ENCODE measurements at places on chromosomes 4 and X. TPM values are rescaled to one million over a fixed set of nuclear protein-coding genes. Genes with fewer than 3 reads are reported as not detected.

ESX1 gene
- not detected for total RNA-seq

SSX1 gene
- not detected for total RNA-seq

GAGE2A gene
- not detected for total RNA-seq

TMEM144 gene
- 4.0 TPM for total RNA-seq

ACE2 gene
- 0.11 TPM for total RNA-seq

DNA sequence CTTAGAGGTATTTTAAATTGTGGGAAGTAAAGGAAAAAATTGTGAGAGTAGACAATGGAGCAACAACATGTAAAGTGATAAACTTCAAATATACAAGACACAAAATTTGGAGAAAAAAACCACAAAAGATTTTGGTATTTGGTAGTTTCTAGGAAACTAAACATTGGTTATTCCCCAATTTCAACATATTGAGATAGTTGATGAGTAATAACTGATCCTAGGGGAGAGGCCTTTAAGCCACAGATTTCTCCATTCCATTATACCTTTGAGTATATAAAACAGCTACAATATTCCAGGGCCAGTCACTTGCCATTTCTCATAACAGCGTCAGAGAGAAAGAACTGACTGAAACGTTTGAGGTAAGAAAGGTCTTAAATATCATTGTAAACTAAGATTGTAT is at the start of gene FDCSP:
FDCSP (plus strand) TSS at position 301 of the 400 bp plus-strand sequence. CDS start 5,071 bp downstream, outside the sequence.
- no peak for DNase-seq
- no peaks in the 10 kb centered on the region for H3K36me3 ChIP-seq
- no peaks in the 10 kb centered on the region for H3K27me3 ChIP-seq
- no peak within 1 kb of the TSS for H3K4me3 ChIP-seq
- no peak within 1 kb of the TSS for H3K27ac ChIP-seq
- no peaks in the 10 kb centered on the region for H3K4me1 ChIP-seq

- peak overlapping the region; percentile 21 for H3K27ac ChIP-seq
- H3K36me3 ChIP-seq, result peaks cover 2% of the 10 kb centered on the region
- DNase-seq, result no peak
- peaks cover 10% of the 10 kb centered on the region for H3K4me1 ChIP-seq
- H3K4me3 ChIP-seq, result no peak overlapping the region
Measured at GRCh38 chr4:94653095-94653649, 104.6 kb upstream of the BMPR1B start.

GRCh38 chr4:4730249-4730648 is 129.2 kb upstream of the MSX1 start:
- no peak overlapping the region for H3K27ac ChIP-seq
- H3K4me1 ChIP-seq, result no peaks in the 10 kb centered on the region
- H3K36me3 ChIP-seq, result no peaks in the 10 kb centered on the region
- no peak overlapping the region for H3K4me3 ChIP-seq
- no peak for DNase-seq
- H3K27me3 ChIP-seq, result no peaks in the 10 kb centered on the region

GRCh38 chrX:39809331-39809730 is 288.4 kb downstream of the BCOR start:
- no peaks in the 10 kb centered on the region for H3K36me3 ChIP-seq
- DNase-seq, result no peak
- H3K27me3 ChIP-seq, result no peaks in the 10 kb centered on the region
- no peak overlapping the region for H3K4me3 ChIP-seq
- peak overlapping the region; percentile 50 for H3K27ac ChIP-seq
- H3K4me1 ChIP-seq, result peaks cover 7% of the 10 kb centered on the region

GRCh38 chrX:120456973-120457372 is 12.1 kb downstream of the LAMP2 start:
- H3K4me3 ChIP-seq, result no peak overlapping the region
- no peaks in the 10 kb centered on the region for H3K36me3 ChIP-seq
- no peak for DNase-seq
- H3K27ac ChIP-seq, result no peak overlapping the region
- no peaks in the 10 kb centered on the region for H3K27me3 ChIP-seq

DNA sequence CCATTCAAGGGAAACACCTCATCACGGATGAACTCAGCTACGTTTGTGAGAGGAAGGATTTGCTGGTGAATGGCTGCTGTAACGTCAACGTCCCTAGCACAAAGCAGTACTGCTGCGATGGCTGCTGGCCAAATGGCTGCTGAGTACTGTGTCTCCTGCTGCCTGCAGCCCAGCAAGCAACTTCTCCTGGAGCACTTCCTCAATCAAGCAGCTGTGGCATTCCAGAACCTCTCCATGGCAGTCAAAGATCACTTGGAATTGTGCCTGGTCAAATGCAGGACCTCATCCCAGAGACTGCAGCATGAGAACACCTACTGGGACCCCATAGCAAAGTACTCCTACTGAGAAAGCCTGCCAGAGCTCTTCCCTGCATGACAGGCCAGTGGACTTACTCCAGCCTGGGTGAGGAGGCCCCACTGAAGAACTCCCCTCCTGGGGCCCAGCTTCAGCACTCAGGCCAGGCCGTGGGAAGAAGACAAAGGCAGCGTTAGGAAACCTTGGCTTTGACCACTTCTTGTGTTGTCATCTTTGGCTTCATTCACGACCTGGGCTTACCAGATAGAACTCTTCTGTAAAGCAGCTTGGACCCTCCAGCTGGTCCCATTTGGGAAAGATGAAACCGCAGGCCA is 244.3 kb downstream of the RBMX2 start:
- H3K4me1 ChIP-seq, result no peaks in the 10 kb centered on the region
- DNase-seq, result no peak
- no peaks in the 10 kb centered on the region for H3K36me3 ChIP-seq
- H3K27ac ChIP-seq, result no peak overlapping the region

- no peak overlapping the region for H3K4me3 ChIP-seq
- no peaks in the 10 kb centered on the region for H3K4me1 ChIP-seq
- H3K27me3 ChIP-seq, result no peaks in the 10 kb centered on the region
- DNase-seq, result no peak
- no peak overlapping the region for H3K27ac ChIP-seq
Measured at GRCh38 chrX:68880846-68881552, 52.2 kb downstream of the EFNB1 start.

GRCh38 chrX:25389266-25389665 is 373.5 kb upstream of the ARX start:
- no peaks in the 10 kb centered on the region for H3K4me1 ChIP-seq
- DNase-seq, result no peak
- no peaks in the 10 kb centered on the region for H3K27me3 ChIP-seq
- H3K36me3 ChIP-seq, result no peaks in the 10 kb centered on the region

- no peaks in the 10 kb centered on the region for H3K36me3 ChIP-seq
- H3K27ac ChIP-seq, result no peak overlapping the region
- no peak overlapping the region for H3K4me3 ChIP-seq
- H3K4me1 ChIP-seq, result no peaks in the 10 kb centered on the region
- no peaks in the 10 kb centered on the region for H3K27me3 ChIP-seq
Measured at GRCh38 chr4:58214376-58214775, 1104.2 kb upstream of the IGFBP7 start.

GRCh38 chr4:185665655-185666054 is 130.3 kb upstream of the PDLIM3 start:
- peaks cover 15% of the 10 kb centered on the region for H3K36me3 ChIP-seq
- no peaks in the 10 kb centered on the region for H3K4me1 ChIP-seq
- no peak overlapping the region for H3K4me3 ChIP-seq
- H3K27ac ChIP-seq, result no peak overlapping the region
- DNase-seq, result no peak
- H3K27me3 ChIP-seq, result no peaks in the 10 kb centered on the region

GRCh38 chr4:56959100-56959499 is 18.3 kb downstream of the NOA1 start:
- H3K36me3 ChIP-seq, result peaks cover 25% of the 10 kb centered on the region
- no peak overlapping the region for H3K27ac ChIP-seq
- H3K4me1 ChIP-seq, result peaks cover 3% of the 10 kb centered on the region
- H3K4me3 ChIP-seq, result no peak overlapping the region
- DNase-seq, result no peak

GRCh38 chr4:113469023-113469390 is 292.5 kb downstream of the CAMK2D start:
- peaks cover 10% of the 10 kb centered on the region for H3K36me3 ChIP-seq
- no peaks in the 10 kb centered on the region for H3K27me3 ChIP-seq
- DNase-seq, result no peak
- H3K27ac ChIP-seq, result peak overlapping the region; percentile 91

- H3K27me3 ChIP-seq, result no peaks in the 10 kb centered on the region
- H3K4me1 ChIP-seq, result peaks cover 3% of the 10 kb centered on the region
- H3K27ac ChIP-seq, result no peak overlapping the region
- no peak overlapping the region for H3K4me3 ChIP-seq
Measured at GRCh38 chr4:53562409-53562808, 28.9 kb downstream of the LNX1 start.

DNA sequence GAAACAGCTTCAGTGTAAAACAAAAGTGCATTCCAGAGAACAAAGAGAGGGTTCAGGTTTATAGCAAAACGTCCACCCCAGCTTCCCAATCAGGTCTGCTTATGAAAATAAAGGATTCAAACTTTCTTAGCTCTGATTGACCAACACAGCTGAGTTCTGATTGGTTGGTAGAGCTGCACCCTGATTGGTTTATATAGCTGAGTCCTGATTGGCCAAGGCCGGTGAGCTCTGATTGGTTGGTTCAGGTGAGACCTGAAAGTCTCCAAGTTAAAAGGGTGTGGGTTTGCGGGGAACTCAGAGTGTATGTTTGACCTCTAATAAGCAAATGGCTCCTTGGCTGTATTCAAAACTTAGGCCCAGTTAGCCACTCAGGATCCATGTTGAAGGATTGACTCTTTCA is 20.9 kb downstream of the CLRN2 start:
- H3K36me3 ChIP-seq, result no peaks in the 10 kb centered on the region
- no peaks in the 10 kb centered on the region for H3K27me3 ChIP-seq
- DNase-seq, result no peak
- no peak overlapping the region for H3K27ac ChIP-seq
- no peak overlapping the region for H3K4me3 ChIP-seq

GRCh38 chr4:83440148-83440814 is 15.3 kb downstream of the HELQ start:
- H3K27me3 ChIP-seq, result no peaks in the 10 kb centered on the region
- H3K27ac ChIP-seq, result no peak overlapping the region
- peaks cover 31% of the 10 kb centered on the region for H3K36me3 ChIP-seq
- H3K4me1 ChIP-seq, result no peaks in the 10 kb centered on the region

DNA sequence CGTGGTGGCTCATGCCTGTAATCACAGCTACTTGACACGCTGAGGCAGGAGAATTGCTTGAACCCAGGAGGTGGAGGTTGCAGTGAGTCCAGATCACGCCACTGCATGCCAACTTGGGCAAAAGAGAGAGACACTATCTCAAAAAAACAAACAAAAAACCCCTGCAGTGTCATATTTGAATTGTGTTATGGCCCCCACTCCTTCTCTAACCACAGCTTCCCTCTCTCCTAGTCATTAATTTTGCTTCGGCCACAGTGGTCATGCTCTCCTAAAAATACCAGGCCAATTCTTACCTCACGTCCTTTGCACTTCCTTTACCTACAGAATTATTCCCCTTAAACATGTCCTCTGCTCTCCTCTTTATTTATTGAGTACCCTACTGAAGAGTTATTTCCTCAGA is 206.1 kb downstream of the PPP3CA start:
- H3K4me1 ChIP-seq, result no peaks in the 10 kb centered on the region
- no peak overlapping the region for H3K27ac ChIP-seq
- no peaks in the 10 kb centered on the region for H3K36me3 ChIP-seq
- no peak overlapping the region for H3K4me3 ChIP-seq
- DNase-seq, result no peak

DNA sequence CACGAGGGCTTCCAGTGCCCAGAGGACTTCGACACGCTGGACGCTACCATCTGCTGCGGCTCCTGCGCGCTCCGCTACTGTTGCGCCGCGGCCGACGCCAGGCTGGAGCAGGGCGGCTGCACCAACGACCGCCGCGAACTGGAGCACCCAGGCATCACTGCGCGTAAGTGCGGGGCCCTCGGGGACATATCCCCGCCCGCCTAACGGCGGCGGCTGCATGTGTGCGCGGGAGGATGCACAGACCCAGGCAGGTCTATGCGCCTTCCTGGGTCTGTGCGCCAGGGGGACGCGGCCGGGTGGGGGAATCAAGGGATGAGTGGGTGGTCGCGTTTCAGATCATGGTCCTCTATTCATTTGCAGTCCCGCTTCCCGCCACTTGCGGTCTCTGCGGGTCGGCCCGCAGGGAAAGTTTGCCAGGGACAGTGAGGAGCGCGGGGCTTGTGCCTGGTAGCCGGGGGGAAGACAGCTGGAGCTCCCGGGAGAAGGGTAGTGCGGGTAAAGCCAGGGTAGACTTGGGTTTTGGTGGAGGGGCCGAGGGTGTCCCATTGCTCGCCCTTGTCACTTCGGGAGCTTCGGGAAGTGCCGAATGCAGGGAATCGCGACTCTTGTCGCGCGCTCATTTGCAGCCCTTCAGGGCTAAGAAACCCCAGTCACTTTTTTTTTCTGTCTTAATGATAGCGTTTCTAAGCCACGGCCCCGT is 1.0 kb downstream of the SHISA3 start:
- DNase-seq, result no peak
- peak overlapping the region; percentile 63 for H3K4me3 ChIP-seq
- no peaks in the 10 kb centered on the region for H3K36me3 ChIP-seq

- H3K4me3 ChIP-seq, result no peak overlapping the region
- H3K27ac ChIP-seq, result no peak overlapping the region
- no peaks in the 10 kb centered on the region for H3K4me1 ChIP-seq
- no peaks in the 10 kb centered on the region for H3K27me3 ChIP-seq
- H3K36me3 ChIP-seq, result no peaks in the 10 kb centered on the region
Measured at GRCh38 chr4:55215087-55215486, 89.7 kb upstream of the KDR start.
